ENCODE measurements at places on chromosomes 7 and 10.

- DNase-seq, result no peak
Measured at GRCh38 chr7:95311389-95311788, 12.9 kb downstream of the PON1 start.

GRCh38 chr7:132425942-132426341 is 150.3 kb downstream of the PLXNA4 start:
- DNase-seq, result no peak

- no peak for DNase-seq
Measured at GRCh38 chr7:69246758-69247157, 351.5 kb upstream of the AUTS2 start.

- DNase-seq, result no peak
Measured at GRCh38 chr10:129035052-129035827, 431.8 kb upstream of the MGMT start.

GRCh38 chr10:11702264-11702663 is 39.9 kb upstream of the ECHDC3 start:
- DNase-seq, result no peak

DNA sequence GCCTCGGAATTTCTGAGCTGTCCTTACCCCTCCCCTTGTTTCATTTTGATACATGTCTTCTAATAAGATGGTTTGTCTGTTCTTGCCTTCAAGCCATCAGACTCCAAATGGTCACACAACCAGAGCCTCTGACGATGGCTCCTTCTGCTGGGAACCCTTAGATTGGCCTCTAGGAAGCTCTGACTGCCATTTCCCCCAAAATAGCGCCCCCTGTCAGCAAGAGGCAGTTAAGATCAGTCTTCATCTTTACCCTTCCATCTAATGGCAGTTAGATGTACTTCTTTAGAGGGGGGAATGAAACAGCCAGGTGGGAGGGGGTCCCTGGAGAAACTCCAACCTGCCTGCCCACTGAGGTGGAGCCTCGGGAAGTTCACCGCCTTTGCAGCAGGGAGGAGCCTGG is 85.8 kb upstream of the GPR22 start:
- no peak for DNase-seq

GRCh38 chr7:138588986-138589385 is 112.2 kb downstream of the SVOPL start:
- no peak for DNase-seq

- no peak for DNase-seq
Measured at GRCh38 chr10:68112837-68113236, 3.5 kb downstream of the MYPN start.

DNA sequence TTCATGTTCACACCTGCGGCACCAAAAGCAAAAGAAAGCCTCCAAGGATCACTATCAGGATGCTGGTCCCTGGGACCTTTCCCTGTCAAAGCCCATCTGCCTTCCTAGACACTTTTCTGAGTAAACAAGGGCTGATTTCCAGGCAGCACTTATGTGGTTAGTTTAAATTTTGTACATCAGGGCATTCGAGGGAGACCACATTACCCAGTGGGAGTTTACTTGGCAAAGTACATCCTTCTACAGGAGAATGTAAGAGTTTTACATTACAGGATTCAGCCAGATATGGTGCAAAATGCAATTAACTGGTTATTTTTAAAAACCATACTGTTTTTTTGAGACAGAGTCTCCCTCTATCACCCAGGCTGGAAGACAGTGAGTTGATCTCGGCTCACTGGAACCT is 132.1 kb downstream of the CSTF2T start:
- no peak for DNase-seq

DNA sequence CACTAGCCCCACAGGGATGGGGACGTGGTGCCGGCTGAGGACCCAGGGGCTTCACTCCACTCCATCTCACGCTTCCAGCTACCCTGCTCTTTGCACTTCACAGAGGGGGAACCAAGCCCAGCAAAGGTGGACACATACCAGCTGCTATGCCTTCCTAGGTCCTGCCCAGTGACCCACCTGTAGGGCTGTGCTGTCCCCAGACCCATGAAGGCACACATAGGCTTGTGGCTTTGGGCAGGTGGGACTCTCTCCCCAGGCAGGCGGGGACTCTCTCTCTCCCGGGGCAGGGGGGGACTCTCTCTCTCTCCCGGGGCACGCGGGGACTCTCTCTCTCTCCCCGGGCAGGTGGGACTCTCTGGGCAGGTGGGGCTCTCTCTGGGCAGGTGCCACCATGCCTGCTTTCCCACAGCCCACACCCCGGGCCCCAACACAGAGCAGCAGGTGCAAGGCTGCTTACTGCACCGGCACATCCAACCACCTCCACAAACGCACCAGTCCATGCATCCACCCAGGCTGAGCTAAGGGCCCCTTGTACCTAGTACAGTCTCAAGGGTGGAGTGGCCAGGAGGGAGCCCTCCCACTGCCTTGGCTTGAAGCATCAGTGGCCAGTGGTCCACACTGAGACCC is 13.8 kb upstream of the GPR146 start:
- no peak for DNase-seq

DNA sequence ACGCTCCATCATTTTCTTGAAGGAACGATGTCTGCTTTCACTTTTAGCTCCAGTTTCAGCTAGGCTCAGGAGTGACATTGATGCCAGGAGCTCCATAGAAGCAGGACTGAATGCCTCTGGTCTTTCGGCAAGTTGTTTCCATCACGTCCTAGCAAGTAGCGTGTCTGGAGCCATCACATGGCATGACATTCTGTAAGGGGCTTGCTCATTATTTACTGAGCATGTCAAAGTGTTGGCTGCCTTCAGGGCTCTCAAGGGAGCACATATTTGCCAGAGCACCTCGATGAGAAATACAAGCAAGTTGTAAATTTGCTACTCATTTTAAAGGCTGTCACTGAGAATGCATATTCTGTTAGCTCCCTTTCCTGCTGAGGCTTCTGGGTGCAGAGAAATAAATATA is 131.0 kb upstream of the ITGB1 start:
- DNase-seq, result no peak
